AG10803 (cell line): ENCODE measurements at places on chromosomes 5 and 9.

- DNase-seq = peak; percentile 96
Measured at GRCh38 chr9:115200711-115201505, 83.0 kb upstream of the TNC start.

GRCh38 chr9:107213561-107214028 lies 69.5 kb upstream of the RAD23B start:
- DNase-seq = peak; percentile 89

GRCh38 chr5:112923148-112923917 lies 1.3 kb upstream of the REEP5 start:
- no peak for DNase-seq

GRCh38 chr9:112145886-112146285 lies 29.2 kb downstream of the SUSD1 start:
- no peak for DNase-seq

DNA sequence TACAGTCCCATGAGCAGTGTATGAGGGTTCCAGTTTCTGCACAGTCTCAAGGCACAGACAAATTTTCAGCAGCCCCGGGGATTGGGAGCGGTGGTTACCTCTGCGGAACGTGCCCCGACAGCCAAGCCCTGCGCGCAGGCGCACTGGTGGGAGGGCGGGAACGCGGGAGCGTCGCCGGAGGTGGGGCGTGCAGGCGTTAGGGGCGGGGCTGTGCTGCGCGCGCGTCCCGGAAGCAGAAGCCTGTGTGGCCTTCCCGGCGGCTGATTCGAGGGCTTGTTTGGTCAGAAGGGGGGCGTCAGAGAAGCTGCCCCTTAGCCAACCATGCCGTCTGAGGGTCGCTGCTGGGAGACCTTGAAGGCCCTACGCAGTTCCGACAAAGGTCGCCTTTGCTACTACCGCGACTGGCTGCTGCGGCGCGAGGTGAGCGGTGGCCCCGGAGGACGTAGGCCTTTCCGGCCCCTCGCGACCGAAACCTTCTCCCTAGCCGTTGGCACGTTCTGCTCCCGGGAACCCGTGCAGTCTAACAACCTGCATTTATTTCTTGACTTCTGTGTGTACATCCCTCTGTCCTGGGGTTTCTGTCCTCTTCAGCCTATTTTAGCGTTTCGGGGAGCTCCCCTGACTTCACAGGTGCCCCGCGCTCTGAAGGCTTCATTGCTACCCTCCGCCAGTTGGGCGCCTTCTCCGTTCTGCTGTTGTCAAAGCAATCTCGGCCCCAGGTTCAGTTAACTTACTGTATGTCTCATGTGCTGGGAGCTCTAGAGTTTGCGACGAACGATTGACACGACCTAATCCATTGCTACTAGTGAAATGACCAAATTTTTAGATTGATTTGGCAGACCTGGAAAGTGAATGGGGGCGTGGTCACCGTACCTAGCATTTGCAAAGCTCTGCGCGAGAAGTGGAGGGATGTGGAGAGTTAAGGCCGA lies at the start of gene GLE1:
GLE1 (plus strand) TSS at position 235 of the 929 bp plus-strand sequence; CDS start at position 322, 87 bp downstream.
- DNase-seq = peak; percentile 88
